ENCODE measurements at places on chromosomes 3 and 15.
A peak's percentile ranks its signal among the peaks of the same experiment; 100 is the strongest.

DNA sequence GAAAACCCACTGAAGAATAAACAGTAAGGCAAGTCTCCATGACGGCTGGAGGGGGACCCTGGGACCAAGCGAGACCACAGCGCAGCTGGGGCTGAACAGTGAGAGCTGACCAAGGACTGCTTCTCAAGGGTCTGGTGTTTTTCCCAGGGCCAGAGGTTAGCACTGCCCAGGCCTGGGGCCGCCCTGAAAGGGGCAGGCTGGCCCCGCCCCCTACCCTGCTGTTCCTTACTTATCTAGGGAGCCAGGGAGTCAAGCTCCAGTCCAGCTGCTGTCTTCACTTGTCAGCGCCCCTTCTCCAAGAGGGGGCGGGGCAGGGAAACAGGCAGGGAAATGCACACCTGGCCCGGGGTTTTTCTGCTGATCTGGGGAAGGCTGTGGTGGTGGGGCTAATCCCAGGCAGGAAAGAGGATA, 51.6 kb upstream of the HACD2 start:
- peak; percentile 34 for DNase-seq

- DNase-seq = peak; percentile 23
Observed at GRCh38 chr3:45095916-45096526, 50.2 kb downstream of the CDCP1 start.

GRCh38 chr3:127312818-127313217, 25.0 kb upstream of the PRR20G start:
- DNase-seq = no peak

DNA sequence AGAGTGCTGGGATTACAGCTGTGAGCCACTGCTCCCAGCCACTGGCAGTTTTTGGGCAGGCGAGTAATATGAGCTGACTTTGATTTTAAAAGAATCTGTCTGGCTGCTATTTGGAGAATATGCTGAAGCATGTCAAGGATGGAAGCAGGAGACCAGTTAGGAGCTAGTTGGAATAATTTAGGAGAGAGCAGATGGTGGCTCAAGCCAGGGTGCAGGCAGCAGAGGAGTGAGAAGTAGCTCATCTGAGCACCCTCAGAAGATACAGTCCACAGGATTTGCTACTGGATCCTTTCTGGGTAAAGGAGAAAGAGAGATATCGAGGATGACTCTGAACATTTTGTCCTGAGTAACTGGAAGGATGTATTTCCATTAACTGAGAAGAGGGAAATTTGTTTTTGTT, 30.4 kb upstream of the BDH1 start:
- no peak for DNase-seq

GRCh38 chr15:58083526-58083925, 18.0 kb upstream of the ALDH1A2 start:
- no peak for DNase-seq

DNA sequence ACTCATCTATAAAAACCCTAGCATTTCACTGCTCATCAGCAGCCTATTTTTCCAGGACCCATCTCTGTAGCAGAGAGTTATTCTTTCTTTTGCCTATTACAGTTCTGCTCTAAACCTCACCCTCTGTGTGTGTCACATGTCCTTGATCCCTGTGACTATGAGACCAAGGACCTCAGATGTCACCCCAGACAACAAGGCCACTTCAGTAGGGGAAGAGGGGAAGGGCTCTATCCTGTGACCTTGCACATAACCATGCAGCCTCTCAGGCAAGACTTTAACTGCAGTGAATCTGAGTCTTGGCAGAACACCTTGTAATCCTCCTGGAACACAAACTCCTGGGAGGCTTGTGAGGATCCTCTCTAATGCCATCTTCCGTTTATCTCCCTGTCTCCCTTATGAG, 4.4 kb upstream of the ZNF589 start:
- DNase-seq = no peak

DNA sequence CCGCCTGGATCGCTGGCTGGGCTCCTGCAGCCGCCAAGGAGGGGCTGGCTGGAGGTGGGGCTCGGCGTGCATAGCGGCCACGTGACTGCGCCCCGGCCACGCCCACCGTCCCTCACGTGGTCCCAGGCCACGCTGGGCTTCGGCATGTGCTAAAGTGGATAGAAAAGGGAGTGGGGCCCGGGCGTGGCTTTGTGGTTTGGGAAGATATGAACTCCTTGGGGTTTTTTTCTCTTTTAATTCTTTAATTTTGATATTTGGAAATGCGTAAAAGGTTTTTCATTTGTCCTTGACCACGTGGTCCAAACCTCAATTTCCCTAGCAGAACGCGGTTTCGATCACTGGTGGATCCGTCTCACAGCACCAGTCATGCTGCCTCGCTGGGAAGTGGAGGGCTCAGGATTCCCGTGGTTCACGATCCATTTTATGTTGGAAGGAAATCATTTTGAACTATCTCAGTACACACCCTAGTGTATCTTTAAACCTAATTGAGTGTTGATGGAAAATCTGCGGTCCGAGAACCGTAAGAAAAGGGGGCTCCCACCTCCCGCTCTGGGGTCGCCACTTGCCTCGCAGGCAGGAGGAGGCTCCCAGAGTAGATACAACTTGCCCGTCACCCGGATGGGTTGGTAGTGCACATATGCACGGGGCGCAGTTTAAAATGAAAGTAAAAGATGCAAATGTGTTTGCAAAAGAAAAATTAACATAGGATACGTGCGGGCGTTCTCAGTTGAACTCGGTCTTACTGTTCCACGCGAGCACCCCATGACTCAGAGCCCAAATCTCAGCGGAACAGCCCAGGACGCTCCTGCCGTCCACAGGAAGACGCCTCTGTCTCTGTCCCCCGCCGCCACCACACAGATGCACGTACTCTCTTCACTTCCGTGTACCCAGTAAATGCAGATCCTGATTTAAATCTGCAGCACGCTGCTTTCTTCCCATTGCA, 141.9 kb downstream of the PGPEP1L start:
- DNase-seq = no peak

GRCh38 chr3:99909714-99910495, 92.2 kb downstream of the CMSS1 start:
- peak; percentile 100 for DNase-seq

- DNase-seq = no peak
Observed at GRCh38 chr15:88716543-88717381, 77.9 kb downstream of the ISG20 start.

- no peak for DNase-seq
Observed at GRCh38 chr15:57496946-57497869, 94.5 kb upstream of the MYZAP start.

GRCh38 chr15:66721954-66722353, 19.9 kb downstream of the SMAD6 start:
- DNase-seq = no peak

DNA sequence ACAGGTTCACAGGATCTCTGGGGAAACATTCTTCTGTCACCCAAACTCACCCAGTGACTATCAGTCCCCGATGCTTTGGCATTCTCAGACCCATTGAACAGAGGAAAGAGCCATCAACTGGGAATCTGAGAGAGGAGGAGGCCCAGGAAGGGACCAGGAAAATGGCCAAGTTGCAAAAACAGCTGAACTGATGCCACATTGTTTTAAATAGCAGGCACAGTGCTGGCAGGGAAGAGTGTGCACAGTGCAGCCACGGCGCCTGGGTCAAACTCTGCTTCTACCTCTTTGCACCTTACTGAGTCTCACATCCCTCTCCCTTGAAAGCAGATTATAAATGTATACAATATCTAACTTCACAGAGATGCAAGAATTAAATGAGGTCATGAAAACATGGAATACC, 66.4 kb downstream of the SRGAP3 start:
- DNase-seq = no peak

DNA sequence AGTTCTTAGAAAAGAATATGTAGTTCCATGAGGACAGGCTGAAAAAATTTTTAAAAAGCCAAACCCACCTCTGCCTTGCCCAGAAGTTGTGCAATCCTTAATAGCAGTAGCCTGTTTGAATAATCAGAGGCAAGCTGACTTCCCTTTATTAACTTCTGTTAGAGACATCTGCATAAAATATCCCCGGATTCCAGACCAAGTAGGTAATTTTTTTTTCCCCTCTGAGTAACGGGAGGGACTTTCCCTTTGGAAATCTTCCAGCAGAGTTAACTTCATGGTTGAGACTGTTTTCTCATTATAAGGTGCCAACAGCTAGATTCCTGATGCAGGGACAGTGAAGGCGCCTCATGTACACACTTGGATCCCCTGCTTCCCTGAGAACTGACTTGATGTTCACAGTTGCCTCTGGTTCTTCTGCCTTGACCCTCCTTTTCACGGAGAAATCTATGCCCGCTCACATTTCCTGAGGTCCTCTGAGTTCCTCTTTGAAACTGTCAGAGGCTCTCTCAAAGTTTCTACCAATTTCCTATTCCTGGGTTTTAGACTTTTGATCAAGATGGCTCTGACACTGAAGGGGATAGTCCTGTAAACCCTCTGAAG, 227.6 kb upstream of the BHLHE40 start:
- DNase-seq = peak; percentile 63

GRCh38 chr3:5017925-5018531, 38.8 kb downstream of the BHLHE40 start:
- DNase-seq = peak; percentile 74

GRCh38 chr3:14375192-14375591, 27.2 kb upstream of the SLC6A6 start:
- no peak for DNase-seq

DNA sequence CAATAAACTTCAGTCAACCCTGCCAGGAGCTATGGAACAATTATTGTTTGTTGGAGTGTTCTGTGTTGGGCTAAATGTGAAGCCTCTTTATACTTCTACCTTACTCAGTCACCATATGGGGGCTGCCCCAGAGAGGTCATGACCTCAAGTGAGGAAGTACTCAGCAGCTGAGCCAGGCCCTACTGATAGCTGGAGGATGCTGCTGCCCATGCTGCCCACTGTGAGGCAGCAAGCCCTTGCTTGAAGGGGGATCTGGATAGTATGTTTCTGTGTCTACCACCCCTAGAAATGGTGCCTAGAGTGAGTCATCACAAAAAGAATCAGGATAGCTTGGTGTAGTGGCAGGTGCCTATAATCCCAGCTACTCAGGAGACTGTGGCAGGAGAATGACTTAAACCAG, 4.5 kb upstream of the RPL24 start:
- DNase-seq = no peak

GRCh38 chr3:46537316-46537715, 28.8 kb downstream of the LRRC2 start:
- DNase-seq = no peak

DNA sequence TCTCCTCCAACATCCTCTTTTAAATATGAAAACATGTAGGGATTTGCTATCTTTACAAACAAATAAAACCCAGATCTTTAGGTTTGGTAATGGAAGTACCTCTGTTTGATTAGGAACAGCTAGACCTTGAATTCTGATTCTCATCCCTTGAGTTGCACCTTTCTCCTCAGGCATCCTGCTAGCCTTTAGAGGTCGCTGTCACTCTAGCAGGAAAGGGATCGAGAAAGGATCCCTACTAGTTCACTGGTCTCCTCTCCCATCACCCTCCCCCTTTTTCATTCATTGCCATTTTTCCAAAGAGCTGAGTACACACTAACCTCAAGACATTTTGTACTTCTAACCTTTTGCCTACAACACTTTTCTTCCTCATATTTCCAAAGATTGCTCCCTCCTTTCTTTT, 569.8 kb downstream of the RBMS3 start:
- DNase-seq = no peak

- DNase-seq = no peak
Observed at GRCh38 chr3:114809668-114810413, 337.2 kb downstream of the ZBTB20 start.

- no peak for DNase-seq
Observed at GRCh38 chr15:36557364-36557763, 22.1 kb upstream of the CDIN1 start.

GRCh38 chr3:194782698-194783404, 97.2 kb downstream of the FAM43A start:
- no peak for DNase-seq

- DNase-seq = no peak
Observed at GRCh38 chr3:29344935-29345334, 64.1 kb downstream of the RBMS3 start.

GRCh38 chr3:50581459-50581842, 12.1 kb downstream of the HEMK1 start:
- DNase-seq = peak; percentile 18

DNA sequence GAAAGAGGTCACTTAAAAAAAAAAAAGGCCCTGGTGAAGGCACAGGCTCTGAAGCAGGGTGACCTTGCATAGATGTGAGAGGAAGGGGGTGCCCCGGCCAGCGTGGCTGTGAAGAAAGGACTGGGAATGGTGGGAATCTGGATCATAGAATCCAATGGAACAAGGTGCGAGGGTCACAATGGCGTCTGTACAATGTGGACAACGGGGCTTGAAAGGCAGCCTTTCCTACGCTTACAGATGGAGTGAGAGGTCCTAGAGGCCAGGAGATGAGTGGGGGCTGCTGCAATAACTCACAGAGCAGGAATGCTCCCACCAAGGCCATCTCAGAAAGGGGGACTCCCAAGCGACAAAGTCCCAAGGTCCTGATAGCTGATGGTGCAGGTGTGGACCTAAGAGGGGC, 162.2 kb downstream of the ATP10A start:
- DNase-seq = no peak

DNA sequence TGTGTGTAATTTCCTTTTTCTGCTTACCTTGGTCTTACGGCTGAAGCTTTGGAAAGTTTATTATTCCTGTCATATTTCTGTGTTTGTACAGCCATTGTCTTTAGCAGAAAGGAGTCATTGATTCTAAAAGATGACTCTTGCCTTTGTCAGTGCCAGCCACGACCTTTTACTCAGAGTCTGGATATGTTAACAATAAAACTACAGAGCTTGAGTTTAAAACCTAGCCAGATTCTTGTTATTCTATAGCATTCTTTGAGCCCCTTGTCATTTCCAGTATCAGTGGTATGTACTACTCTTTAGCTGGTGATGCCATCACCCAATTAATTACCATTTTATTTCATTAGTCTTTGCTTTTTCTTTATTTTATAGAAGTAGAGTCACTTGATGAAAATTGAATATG, 142.4 kb downstream of the TCF12 start:
- DNase-seq = peak; percentile 3

DNA sequence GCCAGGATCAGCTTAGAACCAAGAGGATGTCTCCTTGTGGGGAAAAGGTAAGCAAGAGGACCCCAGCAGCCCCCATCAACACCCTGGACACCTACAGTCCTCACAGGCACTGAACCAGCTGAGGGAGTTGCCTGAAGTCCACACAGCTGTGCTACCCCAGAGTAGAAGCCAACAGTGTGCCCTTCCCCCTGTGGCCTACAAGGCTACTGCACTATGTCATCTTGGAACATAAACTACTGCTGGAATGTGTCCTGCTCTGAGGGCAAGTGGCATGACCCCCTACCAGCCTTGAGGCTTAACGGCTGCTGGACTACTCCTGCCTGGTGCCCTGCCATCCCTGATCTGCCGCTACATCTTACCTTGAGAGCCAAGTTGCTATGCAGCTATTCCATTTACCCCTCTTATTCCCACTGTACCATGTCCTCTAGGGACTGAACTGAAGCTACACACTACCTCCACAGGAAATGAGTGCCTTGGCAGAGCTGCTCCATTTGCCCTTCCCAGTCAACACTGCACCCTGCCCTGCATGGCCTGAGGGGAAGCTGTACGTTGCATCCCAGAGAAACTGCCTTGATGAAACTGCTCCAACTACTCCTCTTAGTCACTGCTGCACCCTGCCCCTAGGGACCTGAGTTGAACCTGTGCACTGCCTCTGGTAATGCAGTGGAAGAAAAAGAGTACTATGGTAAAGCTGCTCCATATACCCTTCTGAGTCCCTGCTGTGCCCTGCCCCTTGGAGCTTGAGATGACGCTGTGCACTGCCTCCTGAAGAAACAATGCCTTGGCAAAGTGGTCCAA, 40.2 kb upstream of the ATP13A5 start:
- DNase-seq = no peak

Measured in PC-9 (cell line).